Activated naive CD8-positive, alpha-beta T cell treated with anti-CD3 and anti-CD28 coated beads, Interleukin-2, amount 50 U/mL, for 24 hours (primary cell): ENCODE measurements at places on chromosomes 11 and 22.

DNA sequence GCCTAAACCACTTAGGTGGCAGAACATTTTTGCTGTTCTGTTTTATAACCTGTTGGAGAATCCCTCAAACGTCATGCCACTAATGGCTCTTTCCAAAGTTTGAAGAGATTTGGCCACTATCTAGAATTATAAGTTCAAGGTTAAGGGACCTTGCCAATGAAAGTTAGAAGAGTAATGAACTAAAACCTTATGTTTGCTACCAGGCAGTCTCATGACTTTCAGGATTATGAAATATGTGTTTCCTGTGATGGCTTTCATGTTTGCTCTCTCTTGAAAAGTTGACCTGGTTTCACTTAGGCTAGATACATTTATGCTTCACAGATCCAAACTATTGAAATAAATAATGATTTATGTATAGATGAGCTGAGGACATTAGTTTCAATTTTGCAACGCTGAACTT lies 340.0 kb downstream of the LRRC4C start:
- no peak for DNase-seq

DNA sequence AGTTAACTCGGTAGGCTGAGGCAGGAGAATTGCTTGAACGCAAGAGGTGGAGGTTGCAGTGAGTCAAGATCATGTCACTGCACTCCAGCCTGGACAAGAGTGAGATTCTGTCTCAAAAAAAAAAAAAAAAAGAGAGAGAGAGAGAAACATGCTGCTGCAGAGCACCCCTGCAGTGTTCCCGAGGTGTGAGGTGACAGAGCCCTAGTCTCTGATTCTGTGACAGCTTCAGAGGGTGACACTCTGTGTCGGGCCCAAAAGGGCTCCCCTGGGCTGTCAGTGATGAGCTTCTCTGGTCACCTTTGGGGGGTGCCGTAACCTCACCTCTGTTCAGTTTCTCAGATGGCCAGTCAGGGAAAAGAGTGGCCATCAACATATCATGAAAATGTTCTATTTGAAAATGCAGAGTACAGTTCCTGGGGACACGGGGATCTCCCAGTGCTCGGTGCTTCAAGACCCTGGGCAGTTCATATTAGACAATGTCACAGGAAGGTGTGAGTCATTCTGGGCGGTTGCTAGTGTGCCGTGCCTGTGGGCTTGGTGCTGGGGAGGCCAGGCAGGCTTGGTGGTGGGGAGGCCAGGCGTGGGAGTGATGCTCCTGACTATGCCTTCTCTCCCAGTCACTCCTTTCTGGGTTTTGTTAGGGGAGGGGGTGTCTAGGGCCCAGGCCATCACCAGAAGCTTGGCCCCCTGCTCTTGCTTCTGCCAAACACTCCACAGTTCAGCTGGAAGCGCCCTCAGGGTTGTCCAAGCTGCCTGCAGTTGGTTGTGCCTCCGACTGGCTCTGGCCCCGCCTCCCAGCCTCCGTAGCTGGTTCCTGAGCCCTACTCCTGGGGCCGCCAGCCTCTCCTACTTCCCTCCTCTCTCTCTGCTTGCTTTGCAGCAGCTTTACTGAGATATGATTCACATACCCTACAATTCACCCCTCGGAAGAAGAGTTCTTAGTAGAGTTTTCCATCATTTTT lies 52.5 kb upstream of the CLDN5 start:
- DNase-seq = peak; percentile 74

DNA sequence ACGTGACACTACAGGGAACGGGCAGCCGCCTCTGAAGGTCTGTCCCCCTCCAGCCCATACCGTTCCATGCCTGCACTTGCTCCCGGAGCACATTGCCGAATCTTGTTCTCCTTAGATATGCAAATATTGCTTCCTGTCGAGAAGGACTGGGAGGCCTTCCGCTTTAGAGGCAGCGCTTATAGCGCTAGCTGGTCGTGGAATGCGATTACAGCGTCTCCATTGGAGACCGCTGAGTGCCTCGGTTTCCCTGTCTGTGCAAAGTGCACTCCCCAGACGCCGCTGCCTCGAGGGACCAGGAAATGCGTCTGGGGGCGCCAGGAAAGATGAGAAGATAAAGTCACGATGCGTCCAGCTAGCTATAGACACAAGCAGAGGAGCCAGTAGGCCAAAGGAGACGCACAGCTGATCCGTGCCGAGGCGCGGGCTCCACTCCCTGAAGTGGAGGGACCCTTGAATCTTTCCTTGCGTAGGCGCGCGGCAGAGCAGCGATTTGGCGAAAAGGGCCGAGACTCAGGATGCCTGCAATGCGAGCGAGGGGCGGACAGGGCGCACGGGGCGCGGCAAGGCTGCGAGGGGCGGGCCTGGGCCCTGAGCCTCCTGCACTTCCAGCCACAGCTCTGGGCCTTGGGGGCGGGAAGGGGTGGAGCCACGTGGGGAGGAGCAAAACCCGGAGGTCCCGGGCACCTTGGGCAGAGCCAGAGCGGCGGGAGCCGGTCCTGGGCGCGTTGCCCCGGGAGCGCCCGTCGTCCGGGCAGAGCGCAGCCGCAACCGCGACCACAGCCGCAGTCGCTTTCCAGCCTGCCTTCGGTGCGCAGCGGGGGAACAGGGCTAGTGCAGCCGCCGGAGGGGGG lies at the start of gene RASSF10:
Gene RASSF10 (plus strand): TSS at position 692 of the 851 bp plus-strand sequence. CDS start 261 bp downstream, outside the sequence.
- DNase-seq = peak; percentile 22

GRCh38 chr11:35288817-35289541 lies 130.4 kb downstream of the SLC1A2 start:
- DNase-seq = no peak

DNA sequence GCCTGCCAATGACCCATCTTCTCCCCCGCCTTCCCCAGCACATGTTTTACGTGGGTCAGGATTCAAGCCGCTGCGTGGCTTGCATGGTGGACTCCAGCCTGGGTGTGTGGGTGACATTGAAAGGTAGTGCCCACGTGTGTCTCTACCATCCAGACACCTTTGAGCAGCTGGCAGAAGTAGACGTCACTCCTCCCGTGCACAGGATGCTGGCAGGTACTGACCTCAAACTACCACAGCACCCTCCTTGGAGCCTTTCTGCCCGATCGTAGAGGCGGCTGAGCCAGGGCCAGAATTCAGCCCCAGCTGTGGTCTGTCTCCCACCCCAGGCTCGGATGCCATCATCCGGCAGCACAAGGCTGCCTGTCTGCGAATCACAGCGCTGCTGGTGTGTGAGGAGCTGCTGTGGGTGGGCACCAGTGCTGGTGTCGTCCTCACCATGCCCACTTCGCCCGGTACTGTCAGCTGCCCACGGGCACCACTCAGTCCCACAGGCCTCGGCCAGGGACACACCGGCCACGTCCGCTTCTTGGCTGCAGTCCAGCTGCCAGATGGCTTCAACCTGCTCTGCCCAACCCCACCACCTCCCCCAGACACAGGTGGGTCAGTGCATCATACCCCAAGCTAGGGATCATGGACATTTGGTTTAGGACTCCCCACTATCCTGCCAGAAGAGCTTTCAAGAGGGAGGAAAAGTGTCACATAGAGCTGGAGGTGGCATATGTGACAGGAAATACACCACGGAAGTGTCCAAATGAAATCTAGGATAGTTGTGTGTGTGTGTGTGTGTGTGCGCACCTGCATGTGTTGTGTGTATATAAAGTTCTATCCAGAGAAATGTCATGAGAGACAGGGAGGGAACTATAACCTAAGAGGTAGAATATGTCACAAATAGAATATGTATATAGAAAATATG lies 10.6 kb upstream of the RELT start:
- no peak for DNase-seq

DNA sequence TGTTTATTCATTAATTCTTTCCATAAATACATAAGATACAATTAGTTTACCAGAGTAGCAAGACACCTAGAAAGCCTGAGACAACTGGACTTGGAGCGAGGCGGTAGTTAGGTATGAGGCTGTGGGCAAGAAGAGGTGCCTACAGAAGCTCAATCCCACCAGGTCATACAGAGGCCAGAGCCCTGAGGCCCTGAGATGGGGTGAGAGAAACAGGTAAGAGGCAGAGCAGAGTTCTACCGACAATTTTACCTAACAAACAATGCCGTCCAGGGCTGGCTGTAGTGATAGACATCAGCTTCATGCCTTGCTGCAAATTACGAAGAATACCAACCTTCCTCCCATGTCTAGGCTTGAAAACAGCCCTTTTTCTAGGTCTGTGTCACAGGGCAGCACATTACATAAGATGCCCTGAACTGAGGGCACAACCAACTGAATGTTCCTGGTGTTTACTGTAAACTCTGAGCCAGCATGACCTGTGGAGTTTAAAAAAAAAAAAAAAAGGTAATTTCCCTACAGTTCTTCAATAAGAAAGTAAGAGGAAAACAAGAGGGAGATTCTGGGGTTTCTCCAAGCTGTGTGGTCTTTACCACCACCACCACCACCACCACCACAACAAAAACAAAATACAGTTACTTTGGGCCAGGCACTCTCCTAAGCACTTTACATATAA lies 105.8 kb downstream of the GAB2 start:
- no peak for DNase-seq

- DNase-seq = no peak
Observed at GRCh38 chr22:17707526-17707925, 66.7 kb downstream of the BID start.

DNA sequence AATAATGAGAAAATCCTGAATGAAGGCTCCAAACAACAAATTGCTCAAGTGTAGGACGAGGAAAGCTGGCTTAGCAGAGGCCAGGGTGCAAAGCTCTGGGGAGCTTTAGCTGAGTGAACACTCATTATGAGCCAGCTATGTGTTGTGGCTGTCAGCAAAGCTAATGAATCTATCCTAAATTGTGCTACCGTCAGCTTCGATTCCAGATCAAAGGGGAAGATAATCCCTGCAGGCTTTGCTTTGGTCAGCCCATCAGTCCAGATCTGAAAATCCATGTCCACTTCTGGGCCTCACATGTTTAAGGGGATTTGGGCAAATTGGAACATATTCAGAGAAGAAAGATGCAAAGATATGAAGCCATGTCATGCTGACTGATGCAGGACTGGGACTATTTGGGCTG lies 180.9 kb upstream of the ZBED5 start:
- no peak for DNase-seq

GRCh38 chr11:103436131-103436770 lies 327.0 kb downstream of the DYNC2H1 start:
- no peak for DNase-seq

DNA sequence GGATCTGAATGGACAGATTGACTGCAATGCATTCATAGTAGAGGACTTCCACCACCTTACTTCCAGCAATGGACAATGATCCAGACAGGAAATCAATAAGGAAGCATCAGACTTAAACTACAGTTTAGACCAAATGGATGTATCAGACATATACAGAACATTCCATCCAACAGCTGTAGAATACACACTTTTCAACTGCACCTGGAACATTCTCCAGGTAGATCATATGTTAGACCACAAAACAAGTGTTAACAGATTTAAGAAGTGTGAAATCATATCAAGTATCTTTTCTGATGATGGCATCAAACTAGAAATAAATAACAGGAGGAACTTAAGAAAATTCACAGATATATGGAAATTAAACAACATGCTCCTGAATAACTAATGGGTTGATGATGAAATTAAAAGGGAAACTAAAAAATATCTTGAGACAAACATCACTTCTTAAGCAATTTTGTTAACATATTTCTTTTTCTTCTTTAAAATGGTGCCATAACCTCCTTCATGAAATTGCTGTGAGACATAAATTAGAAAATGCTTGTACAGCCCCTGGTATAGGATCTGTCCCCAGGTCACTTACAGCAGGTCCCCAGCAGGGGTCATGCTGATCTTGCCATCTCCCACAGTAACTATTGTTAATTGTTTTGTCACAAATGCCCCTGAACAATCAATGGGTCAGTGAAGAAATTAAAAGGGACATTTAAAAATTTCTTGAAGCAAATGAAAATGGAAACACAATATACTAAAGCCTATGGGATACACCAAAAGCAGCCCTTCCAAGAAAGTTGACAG lies 100.0 kb upstream of the OR4B1 start:
- DNase-seq = no peak

GRCh38 chr11:75793966-75794365 lies 21.0 kb upstream of the UVRAG start:
- DNase-seq = no peak

DNA sequence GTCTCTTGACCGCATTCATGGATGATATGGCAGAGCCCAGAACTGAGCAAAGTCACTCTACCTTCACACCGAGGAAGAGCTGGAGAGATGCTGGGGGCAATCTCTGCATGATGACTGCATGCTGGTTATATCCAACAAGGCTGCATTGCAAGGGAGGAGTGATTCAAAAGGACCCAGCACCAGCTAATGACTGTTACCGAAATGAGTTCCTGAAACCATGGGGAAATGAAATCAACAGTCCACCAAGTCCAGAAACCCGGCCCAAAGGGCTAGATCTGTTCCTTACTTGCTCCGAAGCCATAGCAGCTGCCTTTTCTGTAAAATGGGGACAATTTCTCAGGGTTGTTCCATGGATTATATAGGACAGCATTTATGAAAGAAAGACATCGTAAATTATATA lies 1.2 kb upstream of the SMIM35 start:
- no peak for DNase-seq

DNA sequence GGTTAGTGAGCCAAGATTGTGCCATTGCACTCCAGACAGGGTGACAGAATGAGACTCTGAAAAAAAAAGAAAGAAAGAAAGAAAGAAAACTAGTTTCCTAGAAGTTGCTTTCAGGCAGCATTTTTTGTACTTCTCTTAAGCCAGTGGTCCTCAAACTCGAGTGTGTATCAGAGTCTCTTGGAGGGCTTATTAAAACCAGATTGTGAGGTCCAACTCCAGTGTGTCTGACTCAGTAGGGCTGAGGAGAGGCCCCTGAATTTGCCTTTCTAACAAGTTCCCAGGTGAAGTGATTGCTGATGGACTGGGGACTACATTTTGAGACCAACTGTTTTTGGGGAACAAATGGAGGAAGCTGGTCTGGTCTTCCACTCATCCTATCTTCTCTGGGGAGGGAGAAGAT lies 57.5 kb upstream of the VSTM5 start:
- DNase-seq = no peak

GRCh38 chr11:48037709-48038468 lies 57.5 kb downstream of the PTPRJ start:
- no peak for DNase-seq

GRCh38 chr11:1382831-1383607 lies 6.7 kb upstream of the BRSK2 start:
- DNase-seq = peak; percentile 86

- DNase-seq = no peak
Observed at GRCh38 chr11:116893437-116893836, 56.0 kb upstream of the APOA1 start.

- DNase-seq = peak; percentile 80
Observed at GRCh38 chr22:22710719-22711531, 66.5 kb downstream of the GGTLC2 start.

- peak; percentile 50 for DNase-seq
Observed at GRCh38 chr22:26589367-26589844, 526 bp downstream of the TPST2 start.

GRCh38 chr22:38350444-38351359 lies 33.5 kb upstream of the CSNK1E start:
- DNase-seq = no peak

GRCh38 chr11:89490981-89491690 lies at the start of gene NOX4:
Gene NOX4 (minus strand): TSS chr11:89491375. CDS start chr11:89491246, 129 bp downstream.
- DNase-seq = no peak

DNA sequence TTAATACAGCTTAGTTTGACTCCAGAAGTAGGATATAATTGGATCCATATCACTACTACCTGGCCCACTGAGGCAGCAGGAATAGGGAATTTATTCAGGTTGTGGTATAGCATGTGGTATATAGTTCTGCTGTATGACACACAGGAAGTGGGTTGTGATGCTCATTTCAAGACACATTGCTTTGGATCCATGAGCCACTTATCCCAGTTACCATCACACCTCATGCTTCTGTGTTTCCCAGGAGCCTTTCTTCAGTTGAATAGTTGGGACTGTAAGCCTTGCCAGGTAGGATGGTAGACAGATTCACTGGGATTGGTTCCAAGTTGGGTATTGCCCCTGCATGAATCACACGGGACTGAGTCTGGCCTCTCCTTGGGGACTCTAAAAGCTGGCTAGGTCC lies 9.9 kb upstream of the SLC37A2 start:
- DNase-seq = no peak
